Activated naive CD4-positive, alpha-beta T cell treated with Interleukin-2 at 50 U/mL for 16 hours (primary cell): ENCODE measurements at places on chromosomes 3 and 15.

DNA sequence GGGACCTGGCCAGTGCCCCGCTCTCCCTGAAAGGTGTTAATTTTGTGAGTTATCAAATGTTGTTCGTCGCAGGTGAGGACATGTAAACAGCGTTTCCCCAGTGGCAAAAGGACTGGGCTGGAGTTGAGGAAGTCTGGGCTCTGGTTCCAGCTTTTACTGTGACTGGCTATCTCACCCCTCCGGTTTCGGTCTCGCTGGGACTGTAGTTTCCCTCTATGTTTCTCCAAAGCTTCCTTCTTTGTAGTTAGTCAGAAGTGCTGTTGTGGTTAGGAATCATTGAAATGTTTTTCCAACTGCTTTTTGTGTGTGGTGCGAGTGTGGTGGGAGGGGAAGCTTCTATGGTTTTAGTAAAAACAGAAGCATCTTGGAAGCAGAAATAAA is 990 bp upstream of the CLDN1 start:
- no peak for DNase-seq

GRCh38 chr15:44712346-44713005 is 1.2 kb downstream of the B2M start:
- peak; percentile 72 for DNase-seq

- DNase-seq = no peak
Observed at GRCh38 chr3:4746241-4746958, 232.8 kb upstream of the BHLHE40 start.

GRCh38 chr15:60788692-60789103 is 309.8 kb upstream of the ICE2 start:
- no peak for DNase-seq

GRCh38 chr3:115246461-115247020 is 99.5 kb upstream of the ZBTB20 start:
- DNase-seq = no peak

- DNase-seq = no peak
Observed at GRCh38 chr15:45790325-45790943, 155.6 kb downstream of the SQOR start.

- no peak for DNase-seq
Observed at GRCh38 chr3:31777092-31777491, 204.0 kb downstream of the OSBPL10 start.

DNA sequence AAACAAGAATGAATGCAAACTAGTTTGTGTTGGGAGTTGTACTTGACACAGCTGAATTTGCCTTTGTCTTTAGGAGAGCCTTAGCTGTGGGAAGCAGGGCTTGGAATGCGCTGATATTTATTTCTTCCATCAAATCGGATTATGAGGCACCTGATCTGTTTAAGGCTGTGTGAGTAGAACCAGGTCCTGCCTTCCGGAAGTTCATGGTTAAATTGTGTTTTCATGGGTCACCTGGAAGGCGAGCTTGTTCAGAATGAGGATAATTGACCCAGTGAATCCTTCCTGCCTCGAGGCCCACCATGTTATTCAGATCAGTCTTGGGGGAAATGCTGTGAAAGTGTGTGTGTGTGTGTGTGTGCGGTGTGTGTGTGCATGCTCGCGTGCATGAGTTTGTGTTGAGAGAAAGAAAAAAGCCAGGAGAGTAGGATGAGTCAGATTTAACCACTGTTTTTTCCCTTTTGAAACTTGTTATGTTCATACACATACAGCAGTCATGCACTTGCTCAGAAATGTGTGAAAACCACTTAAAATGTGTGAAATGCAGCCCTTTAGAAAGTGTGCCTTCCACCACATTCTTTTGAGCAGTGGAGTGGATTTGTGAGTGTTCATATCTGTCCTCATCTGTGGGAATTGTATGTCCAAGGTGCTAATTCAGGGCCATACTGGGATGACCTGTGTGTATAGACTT is 36.7 kb downstream of the SMAD3 start:
- DNase-seq = peak; percentile 55

DNA sequence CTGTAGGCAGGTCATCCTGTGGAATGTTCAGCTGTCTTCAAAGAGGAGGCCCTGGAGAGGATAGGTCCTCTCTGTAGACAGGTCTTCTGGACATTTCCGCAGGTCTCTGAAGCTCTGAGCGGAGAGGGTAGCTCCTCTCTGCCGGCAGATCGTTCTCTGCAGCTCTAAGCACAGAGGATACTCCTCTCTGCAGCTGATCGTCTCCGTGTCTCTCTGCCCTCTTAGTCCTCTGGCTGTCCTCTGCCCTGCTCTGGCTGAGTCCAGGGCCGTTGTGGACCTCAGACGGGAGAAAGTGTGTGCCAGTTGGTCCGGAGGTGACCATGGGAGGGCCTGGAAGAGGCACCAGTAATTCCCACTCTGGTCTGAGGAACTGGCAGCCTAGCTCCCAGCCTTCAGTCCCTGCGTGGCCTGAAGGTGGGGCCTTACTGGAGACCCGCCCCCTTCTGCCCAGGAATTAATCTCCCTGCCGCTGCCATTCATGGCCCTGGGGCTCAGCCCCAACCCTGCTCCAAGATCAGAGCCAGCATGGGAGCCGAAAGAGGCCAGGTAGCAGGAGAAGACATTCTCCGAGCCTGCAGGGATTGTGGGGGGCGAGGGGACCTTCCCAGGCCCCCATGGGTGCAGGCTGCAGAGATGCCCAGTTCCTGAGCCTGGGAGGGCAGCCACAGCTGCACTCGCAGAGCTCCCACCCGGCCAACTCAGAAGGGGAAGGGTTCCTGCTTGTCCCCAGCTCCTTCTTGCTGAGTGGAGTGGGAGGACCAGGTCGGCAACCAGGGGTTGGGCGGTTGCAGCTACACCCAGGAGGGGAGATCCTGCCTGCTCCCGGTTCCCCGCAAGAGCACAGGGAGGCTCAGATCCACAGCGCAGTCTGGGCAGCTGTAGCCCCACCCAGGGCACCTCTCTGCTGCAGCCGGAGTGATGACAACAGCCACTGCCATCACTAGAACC is 488.7 kb downstream of the RSL24D1 start:
- no peak for DNase-seq

- peak; percentile 48 for DNase-seq
Observed at GRCh38 chr15:25863111-25863967, at the start of gene ATP10A. TSS of gene ATP10A (minus strand) at chr15:25863327. CDS start at chr15:25863096, 231 bp downstream.

GRCh38 chr3:192022412-192022811 is 561.4 kb downstream of the PYDC2 start:
- no peak for DNase-seq

GRCh38 chr3:72675243-72675642 is 173.0 kb downstream of the SHQ1 start:
- no peak for DNase-seq

DNA sequence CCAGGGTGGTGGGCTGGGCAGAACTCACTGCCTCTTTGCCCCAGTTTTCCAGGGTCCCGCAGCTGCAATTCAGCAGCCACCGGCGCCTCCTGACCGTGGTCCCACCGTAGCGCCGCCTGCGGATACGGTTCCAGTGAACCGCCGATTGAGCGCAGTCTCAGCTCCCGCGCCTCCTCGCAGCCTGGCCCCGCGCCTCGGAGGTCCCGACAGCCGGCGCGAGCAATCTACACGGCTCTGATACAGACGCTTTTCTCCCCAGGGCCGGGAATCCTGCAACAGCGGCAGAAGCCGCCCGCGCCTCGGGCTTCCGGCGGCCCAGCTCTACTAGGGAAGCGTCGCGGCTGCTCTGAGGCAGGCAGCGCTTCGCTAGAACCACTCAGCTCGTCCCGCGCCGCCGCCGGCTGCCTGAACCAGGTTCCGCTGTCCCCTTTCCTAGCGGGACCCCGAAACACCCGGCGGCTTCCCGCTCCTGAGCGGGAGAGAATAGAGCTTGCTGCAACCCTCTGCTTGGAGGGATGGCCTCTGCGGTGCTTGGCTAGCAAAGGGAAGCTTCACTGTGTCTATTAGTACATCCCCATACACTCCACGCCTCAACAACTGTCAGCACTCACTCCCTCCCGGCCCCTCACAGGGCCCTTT is 3.1 kb downstream of the FOXL2NB start:
- peak; percentile 20 for DNase-seq

GRCh38 chr3:155015776-155016436 is 64.2 kb upstream of the MME start:
- DNase-seq = no peak

DNA sequence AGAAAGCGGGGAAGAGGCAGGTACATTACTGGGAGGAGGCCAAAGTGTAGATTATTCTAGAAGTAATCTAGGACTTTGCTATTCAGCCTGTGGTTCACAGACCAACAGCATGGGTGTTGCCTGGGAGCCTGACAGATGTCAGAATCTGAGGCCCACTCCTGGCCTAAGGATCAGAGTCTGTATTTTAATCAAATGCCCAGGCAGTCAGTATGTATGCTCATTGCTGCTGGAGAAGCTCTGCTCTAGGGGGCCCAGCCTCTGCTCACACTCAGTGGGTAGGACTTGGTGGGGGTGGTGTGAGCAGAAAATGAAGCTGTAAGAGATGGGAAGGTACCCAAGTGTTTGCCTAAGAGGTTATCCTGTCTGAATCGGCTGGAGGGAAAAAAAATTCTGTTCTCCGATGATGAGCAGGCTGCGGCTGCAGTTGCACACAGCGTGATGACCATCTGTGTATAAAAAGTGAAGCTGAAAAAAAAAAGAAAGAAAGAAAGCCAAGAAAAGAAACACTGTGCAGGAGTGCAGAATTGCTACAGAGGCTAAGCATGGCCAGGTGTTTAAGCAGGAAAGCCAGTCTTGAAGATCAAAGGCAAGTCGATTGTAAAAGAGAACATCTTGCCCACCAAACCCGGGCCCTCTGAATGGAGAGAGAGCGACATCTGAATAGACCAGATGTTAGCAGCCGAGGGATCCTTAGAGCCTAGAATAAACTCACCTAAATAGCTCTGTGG is 65.2 kb downstream of the EIF4E3 start:
- DNase-seq = no peak

GRCh38 chr3:105746231-105746996 is 122.4 kb downstream of the CBLB start:
- no peak for DNase-seq

GRCh38 chr15:57727031-57727430 is 20.5 kb downstream of the POLR2M start:
- DNase-seq = no peak

GRCh38 chr3:198113206-198114053 is 153.4 kb downstream of the LMLN start:
- DNase-seq = no peak

DNA sequence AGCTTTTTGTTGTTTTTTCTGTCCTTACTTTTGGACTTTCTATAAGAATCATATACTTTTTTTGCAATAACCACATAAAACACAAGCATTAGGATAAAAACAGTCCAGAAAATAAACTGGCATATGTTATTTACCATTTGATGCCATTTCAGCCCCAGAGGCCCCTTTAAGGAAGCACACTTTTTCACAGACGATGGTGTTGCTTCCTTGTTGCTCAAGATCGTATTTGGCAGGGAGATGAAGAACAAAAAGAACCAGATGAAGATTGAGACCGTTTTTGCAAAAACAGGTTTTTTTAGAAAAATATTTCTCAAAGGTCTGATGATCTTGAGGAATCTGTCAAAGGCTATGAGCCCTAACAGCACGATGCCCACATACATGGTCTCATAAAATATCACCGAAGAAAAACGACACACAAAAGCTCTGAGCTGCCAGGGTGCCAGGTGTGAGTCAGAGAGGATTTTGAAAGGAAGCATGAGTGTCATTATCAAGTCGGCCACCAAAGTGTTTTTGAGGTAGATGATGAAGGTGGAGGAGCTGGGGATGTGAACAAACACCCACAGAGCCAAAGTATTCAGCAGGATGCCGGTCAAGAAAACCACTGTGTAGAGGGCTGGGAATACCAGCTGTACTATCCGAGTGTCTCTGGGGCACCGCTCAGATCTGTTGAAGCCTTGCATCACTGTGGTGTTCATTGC is 902 bp downstream of the P2RY13 start:
- no peak for DNase-seq

GRCh38 chr3:119073258-119074001 is 38.8 kb upstream of the IGSF11 start:
- no peak for DNase-seq

DNA sequence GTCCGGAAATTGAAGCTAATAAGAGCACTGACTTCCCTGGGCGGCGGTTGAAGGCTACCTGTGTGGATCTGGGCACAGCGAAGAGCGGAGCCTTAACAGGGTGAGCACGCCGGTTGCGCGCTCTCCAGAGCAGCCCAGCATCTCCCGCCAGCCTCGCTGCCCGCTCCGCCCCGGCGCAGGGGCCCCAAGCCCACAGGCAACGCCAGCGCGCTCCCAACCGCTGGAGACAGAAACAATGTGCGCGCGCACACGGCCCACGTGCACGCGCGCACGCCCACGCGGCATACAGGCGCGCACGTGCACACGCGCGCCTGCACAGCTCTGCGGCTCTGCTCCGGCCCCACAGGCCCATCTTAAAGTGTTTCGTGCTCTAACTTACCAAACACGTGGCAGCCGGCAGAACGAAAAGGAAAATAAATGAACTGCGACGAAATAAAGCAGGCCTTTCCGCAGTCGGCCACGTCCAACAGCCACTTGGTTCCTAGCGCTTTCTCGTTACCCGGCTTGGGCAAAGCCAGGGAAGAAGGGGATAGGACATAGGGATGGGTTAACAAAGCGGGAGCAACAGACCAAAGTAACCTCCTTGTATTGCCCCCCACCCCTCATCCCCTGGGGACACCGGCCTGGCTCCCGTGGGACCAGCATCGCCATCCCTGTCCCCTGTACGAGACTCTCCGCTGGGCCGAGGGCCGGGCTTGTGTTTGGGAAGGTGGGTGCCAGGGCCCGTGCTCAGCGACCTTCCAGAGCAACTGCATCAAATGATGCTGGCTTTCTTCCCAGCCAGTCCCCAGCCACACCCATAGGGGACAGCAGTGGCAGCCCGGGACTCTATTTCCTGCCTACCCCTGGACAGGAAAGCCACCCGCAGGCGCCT is 203.7 kb downstream of the ABHD5 start:
- peak; percentile 7 for DNase-seq

DNA sequence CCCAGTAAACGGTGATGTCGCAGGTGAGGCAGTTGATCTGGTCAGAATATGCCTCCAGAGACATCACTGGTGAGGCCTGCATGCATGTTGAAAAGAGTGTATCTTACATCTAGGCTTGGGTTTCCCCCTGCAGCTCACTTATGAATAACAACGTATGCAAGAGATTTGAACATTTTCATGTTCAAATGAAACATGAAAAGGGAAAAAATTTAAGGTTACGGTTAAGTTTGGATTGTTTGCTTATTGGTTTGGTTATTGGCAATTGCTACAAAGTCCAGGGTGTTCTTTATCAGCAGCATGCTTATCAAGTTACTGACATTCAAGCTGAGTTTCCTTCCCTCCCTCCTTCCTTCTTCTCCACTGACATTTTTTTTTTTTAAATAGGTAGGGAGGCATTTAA is 123.2 kb downstream of the IGF1R start:
- DNase-seq = no peak

- DNase-seq = no peak
Observed at GRCh38 chr3:134077649-134078161, 48.0 kb upstream of the SLCO2A1 start.

DNA sequence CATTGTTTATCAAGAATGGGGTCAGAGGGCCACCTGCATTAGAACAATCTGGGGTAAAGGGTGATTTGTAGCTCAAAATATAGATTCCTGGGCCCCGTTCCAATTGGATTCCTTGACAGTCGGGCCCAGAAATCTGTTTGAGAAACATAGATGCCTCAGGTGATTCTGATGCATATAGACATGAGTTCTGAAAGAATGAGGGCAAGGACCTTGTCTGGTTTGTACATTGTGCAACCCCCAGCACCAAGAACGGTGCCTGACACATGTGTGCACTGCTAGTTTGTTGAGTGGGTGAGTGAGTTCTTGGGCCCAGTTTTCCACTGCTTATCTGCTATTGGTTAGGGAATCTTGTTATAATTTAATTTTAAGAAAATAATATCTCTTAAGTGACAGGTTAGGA is 16.6 kb downstream of the CRYBG3 start:
- DNase-seq = no peak

- no peak for DNase-seq
Observed at GRCh38 chr3:103195216-103195615, 760.4 kb downstream of the ZPLD1 start.
